T-helper 17 cell (primary cell): ENCODE measurements at places on chromosomes 3 and 15.

DNA sequence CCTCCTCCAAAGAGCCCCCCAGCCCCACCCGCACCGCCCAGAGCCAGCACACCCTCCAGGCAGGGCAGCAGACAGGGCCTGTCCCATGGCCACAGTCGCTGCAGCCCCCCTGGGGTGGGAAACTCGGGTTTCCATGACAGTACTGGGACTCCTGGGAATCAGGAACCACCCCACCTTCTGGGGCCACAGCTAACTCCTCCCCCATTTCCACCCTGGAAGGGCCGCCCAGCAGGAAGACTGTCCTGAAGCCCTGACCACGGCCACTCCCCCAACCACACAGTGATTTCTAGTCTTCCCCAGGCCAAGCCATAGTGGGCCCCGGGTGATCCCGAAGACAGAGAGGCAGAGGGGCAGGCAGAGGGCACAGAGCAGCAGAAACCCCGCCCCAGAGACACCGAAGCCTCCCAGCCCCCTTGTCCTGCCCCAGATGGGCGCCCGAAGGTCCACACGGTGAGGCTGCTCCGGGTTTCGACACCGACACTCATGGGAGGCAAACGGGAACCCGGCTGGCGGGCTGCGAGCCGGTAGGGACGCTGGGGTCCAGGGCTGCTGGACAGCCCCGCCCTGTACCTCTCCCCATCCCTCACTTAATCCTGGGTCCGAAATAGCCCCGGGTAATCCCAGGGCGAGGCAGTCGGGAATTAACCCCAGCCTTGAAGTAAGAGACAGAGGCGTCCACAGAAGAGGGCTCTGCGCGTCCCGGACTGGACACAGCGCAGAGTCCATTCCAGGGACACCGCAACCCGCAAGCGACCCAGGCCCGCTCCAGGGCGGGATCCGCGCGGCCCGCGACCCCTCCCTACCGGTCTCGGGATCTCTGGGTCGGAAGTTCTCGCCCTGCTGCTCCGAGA lies 138.4 kb downstream of the NUP210 start:
- no peak for DNase-seq

DNA sequence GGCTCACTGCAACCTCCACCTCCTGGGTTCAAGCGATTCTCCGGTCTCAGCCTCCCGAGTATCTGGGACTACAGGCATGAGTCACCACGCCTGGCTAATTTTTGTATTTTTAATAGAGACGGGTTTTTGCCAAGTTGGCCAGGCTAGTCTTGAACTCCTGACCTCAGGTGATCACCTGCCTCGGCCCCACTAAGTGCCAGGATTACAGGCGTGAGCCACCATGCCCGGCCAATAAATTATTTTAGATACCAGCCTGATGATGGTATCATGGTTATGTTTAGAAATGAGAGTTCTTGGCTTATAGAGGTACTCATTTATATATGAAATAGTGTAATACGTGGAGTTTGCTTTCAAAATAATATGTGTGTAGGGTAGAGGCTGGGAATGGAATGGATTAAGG lies 119.4 kb downstream of the NEO1 start:
- no peak for DNase-seq

GRCh38 chr3:87260270-87260669 lies 16.1 kb downstream of the POU1F1 start:
- DNase-seq = peak; percentile 16

DNA sequence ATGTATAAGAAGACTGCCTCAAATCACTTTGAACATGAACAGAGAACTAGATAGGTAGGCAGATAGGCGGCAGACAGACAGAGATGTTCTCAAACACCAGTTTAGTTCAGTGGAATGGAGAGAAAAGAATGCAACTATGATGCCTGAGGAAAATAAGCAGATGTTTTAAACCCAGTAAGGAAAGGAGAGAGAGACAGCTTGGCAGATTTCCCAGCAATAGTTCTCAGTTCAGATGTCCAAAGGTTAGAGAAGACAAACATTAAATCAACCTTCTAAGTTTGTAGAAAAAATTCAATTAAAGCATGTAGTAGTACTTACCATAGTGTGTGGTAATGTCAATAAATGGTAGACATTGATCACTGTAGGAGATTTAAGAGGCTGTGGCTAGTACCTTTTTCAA lies 209.6 kb upstream of the PFN2 start:
- DNase-seq = no peak
